ENCODE measurements at places on chromosomes 3 and 15. TPM values are rescaled to one million over a fixed set of nuclear protein-coding genes. Genes with fewer than 3 reads are reported as not detected.

DNA sequence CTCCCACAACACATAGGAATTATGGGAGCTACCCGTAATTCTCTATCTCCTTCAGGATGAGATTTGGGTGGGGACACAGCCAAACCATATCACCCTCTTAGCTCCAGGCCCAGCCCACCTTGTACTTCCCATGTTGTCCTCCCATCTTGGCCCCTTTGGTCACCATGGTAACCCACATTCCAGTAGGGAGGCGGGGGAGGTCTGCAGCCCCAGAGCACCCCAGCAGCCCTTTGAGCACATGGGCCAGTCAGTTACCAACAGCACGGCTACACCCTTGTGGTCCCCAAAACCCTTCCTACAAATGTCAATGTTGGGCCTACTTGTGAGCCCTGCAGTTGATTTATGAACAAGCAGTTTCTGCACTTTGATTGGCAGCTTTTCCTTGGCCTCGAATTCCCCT is 84.5 kb downstream of the LRRK1 start:
- no peak for DNase-seq

GRCh38 chr3:131802029-131802428 is 232.8 kb downstream of the CPNE4 start:
- DNase-seq, result no peak

DNA sequence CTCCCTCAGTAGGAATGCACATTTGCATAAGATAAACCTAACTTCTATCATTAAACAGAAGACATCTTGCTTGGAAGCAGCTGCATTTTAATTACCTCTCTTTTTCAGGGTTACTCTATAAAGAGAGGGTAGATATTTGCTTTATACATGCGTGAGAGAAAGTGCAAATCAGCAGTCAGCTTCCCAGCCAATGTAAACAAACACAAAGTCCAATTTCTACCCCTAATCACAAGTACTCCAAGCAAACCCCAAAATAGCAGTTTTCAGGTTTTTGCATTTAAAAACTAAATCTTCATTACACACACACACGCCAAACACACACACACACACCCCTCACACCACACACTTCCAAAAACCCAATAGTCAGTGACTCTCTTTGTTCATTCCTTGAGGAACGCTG is 303.9 kb upstream of the ALCAM start:
- DNase-seq, result no peak

- DNase-seq, result no peak
Observed at GRCh38 chr15:73865904-73866303, 7.5 kb upstream of the TBC1D21 start.

GRCh38 chr15:60355148-60355857 is 42.5 kb downstream of the ANXA2 start:
- no peak for DNase-seq

HCLS1 gene
- polyA plus RNA-seq, result 45.9 TPM

TEX9 gene
- polyA plus RNA-seq, result 4.5 TPM

SKOR1 gene
- polyA plus RNA-seq, result 0.67 TPM

PML gene
- 20.7 TPM for polyA plus RNA-seq

COL6A5 gene
- 0.04 TPM for polyA plus RNA-seq

LDHAL6B gene
- not detected for polyA plus RNA-seq
